Stimulated activated CD8-positive, alpha-beta memory T cell treated with anti-CD3 and anti-CD28 coated beads, Interleukin-2, amount 100 ng/mL, for 1 hour (primary cell): ENCODE measurements at places on chromosomes 1 and 21.

DNA sequence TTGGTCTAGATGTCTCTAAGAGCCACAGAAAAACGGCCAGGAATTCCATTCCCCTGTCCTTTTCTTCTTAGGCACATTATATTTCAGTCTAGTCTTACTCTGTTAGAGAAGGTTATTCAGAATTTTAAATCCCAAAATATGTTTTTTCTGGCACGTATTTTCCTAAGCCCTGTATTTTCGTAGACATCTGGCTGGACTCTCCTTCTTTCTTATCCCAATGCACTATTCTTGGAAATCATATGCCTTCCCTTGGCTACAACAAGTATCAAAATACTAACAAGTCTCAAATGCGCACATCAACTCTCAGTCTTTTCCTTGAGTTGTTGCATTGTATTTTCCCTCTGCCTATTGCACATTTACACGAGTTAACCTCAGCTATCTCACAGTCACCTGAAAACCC is 96.2 kb downstream of the DPYD start:
- no peak for DNase-seq

DNA sequence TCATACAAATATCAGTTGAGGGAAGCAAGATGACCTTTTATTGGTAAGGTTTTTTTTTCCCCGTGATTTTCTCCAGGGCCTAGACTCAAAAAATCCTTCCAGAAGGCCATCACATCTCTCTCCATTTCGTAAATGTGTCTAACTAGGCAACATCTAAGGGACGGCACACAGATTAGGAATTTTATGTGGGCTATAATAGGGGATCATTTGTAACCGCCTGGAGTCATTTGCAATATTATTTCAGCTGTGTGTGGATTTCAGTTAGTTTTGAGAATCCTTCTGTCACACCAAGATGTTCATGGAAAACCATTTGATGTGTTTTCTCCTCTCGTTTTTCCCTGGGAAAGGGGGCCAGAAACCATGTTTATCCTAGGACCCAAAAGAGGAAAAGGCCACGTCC is 63.1 kb downstream of the ATP5PO start:
- DNase-seq, result no peak

DNA sequence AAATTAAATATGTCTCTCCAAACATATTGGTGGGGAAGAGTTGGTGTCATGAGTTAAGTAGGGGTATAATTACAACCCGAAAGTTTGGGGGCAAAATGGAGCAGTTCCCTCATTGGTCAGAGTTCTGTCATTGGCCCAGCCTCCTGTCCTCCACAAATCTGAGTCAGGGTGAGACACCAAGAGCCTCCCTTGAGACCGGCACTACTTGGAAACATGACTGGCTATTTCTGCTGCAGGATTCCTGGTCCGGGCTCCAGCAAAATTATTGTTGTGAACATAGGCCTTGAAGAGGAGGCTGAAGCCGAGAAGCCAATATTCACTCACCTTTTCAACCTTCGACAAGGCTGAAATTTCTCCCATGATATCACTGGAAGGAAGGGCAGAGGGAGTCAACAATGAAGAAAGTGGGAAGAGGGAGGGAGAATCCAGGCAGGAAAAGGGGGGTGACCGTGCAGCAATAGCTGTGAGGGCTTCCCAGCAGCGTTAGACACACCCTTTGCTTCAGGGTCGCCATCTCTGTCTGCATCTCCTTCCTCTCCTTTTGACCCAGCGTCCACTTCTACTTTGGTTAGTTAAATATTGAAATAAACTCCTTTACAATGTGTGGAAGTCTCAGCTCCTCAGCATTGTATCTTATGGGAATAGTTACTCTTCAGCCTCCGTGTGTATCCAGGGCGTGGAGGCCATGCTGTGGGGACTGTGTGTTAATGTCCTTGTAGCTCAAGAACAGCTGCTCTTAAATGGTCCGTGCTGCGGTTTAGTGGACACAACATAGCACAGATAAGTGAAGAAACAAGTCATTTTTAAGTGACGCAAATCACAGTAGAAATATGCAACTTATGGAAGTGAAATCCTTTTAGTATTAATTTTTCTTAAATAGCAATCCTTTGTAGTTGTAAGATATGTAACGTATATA is 307.4 kb downstream of the DISC1 start:
- DNase-seq, result no peak

DNA sequence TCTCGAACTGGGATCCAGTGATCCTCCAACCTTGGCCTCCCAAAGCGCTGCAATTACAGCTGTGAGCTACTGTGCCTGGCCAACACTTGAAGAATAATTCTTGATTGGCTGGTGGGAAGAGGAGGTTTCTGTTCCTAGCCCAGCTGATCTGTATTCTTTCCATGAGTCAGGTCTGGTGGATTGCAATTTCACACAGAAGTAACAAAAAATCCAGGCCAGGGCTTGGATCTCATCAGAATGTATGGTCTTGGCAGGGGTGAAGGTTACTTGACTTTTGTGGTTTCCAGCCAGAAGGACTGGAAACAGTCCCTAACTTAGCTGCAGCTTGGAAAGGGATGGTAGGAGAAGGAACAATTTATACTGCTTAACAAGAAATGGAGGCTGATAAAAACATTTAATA is 5.1 kb upstream of the HP1BP3 start:
- DNase-seq, result no peak

DNA sequence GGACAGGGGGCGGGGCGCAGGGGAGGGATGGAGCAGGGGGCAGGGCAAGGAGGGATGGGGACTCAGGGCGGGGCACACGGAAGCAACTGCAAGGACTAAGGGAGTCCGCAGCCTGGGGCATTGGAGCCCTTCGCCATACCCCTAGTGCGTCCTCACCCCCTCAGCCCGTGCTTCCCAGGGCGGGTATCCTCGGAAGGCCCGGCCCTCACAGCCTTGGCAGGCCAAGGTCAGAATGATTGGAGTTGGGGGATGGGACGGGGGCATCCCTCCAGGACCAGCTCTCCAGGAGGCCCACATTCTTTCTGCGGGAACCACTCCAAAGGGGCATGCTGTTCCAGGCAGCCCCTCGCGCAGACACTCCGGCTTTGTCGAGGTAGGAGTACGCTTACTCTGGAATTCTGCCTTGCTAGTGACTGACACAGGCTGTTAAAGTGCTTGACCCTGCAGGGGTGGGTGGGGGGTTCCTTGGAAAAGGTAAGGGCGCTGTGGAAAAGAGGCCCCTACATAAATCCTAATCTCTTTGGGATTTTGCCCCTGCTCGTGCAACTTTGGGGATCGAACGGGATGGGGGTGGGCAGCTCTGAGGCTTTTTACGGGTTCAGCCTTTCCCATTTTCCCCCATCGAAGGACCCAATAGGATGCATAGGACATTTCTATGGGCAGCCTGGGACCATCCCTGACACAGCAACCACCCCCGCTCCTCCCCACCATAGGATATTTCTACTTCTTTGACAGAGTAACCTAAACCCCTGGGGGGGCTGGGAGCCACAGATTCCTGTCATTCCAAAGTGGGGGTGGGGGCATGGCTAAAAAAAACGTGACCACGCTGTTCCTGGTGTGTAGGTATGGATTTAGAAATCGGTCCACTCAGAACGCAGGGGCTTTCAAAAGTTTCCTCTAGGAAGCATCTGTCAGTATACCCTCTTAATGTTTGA is 738 bp upstream of the TRIM11 start:
- no peak for DNase-seq

DNA sequence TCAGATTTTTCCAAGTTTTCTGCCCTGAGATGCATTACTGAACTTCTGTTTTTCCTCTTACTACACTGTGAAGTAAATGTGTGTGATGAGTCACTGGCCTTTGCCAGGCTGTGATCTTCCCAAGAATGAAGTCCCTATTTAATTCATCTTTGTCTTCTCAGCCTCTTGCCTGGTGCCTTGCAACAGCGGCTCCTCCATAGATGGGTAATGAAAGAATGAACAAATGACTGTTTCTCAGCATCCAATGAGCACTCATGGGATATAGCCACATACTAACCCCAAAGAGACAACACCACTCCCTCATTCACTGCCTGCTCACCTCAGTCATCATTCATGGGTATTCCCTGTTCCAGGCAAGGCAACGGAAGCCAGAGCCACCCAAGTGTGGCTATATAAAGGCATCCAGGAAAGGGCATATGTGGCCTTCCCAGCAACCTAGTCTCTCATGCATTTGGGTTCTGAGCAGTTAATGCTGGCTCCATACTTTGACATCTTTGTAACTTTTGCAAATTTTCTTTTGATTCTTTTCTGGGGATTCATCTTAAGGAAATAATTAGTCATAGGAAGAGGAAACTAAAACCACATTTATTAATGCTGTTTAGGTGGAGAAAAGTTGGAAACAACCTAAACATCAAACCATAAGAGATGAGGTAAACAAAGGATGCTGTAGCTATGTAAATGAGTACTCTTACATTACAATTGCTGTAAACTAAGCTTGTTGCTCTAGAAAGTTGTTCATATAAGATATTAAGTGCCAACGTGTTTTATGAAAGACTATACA is 71.9 kb downstream of the HIVEP3 start:
- no peak for DNase-seq

DNA sequence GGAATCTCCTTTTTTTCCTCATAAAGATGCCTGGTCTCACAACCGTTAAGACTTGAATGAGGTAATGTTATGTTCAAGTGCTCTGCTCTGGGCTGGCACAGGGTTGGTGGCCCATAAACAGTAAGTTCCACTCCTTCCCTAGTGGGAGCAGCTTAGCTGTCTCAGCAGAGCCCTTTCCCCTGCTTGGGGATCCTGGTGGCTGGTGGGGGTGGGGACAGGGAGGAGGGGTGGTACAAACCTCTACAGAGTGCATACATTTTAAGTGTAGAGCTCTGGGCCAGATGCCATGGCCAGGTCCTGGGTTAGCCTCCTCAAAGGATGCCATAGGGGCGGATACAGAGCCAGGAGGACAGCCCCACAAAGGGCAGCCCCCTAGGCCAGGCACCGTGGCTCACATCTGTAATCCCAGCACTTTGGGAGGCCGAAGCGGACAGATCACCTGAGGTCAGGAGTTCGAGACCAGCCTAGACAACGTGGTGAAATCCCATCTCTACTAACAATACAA is 20.7 kb upstream of the PADI1 start:
- DNase-seq, result no peak

DNA sequence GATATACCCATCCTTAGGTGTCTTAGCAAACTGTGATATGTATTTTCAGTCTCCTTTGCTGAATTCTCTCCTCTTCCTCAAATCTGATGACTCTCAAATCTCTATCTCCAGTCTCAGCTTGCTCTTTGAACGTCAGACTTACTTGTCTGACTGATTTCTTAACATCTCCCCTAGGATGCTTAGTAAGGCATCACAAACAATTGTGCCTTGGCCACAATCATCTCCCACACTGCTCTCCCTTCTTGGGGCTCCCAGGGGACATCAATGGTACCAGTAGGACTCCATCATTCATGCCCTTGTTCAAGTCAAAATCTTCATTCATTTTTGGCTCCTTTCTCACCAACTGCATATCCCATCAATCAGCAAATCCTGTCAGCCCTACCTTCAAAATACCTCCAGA is 42.0 kb downstream of the GNG12 start:
- no peak for DNase-seq

DNA sequence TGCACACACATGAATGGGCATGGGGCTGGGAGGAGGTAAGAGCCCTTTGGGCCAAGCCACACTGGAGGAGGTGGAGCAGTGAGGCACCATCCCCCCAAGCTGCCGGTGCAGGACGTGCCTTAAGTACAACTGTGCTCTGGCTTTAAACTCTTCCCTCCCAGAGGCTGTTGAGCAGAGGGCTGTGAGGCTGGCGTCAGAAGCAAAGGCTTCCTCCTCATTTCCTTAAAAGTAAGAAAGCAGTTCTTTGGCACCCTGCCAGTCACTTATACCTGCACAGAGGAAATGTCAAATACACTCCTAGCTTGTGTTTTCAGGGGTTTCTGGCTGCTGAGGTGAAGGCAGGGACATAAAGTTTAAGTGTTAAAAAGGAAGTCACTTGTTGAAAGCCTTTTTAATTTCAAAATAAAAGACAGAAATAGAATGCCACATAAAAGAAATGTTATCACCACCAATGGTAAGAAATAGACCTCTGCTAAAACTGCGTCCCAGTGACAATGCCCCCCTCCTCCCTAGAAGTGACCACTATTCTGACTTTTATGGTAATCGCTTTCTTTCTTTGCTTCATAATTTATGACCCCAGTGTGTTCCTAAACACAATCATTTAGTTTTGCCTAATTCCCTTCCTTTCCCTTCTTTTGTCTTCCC is 33.0 kb downstream of the LAMC2 start:
- DNase-seq, result no peak

- DNase-seq, result no peak
Observed at GRCh38 chr1:39412892-39413291, 78.5 kb upstream of the BMP8A start.
